ENCODE measurements at places on chromosomes 1 and 21.

DNA sequence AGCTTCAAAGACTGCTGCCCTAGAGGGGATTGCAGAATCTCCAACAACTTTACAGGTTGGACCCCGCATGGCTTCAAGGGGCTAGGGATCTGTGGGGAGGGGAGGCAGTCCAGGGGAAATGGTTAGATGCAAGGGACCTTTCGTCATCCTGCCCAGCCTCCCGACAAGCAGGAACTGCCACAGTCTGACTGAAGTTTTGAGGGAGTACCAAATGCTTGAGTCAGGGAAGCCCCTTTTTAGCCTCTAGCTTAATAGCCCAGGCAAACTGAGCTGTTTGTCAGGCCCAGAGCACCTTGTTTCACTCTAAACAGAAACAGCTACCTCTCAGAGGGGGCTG lies 1.1 kb downstream of the TOR3A start:
- no peak for DNase-seq

DNA sequence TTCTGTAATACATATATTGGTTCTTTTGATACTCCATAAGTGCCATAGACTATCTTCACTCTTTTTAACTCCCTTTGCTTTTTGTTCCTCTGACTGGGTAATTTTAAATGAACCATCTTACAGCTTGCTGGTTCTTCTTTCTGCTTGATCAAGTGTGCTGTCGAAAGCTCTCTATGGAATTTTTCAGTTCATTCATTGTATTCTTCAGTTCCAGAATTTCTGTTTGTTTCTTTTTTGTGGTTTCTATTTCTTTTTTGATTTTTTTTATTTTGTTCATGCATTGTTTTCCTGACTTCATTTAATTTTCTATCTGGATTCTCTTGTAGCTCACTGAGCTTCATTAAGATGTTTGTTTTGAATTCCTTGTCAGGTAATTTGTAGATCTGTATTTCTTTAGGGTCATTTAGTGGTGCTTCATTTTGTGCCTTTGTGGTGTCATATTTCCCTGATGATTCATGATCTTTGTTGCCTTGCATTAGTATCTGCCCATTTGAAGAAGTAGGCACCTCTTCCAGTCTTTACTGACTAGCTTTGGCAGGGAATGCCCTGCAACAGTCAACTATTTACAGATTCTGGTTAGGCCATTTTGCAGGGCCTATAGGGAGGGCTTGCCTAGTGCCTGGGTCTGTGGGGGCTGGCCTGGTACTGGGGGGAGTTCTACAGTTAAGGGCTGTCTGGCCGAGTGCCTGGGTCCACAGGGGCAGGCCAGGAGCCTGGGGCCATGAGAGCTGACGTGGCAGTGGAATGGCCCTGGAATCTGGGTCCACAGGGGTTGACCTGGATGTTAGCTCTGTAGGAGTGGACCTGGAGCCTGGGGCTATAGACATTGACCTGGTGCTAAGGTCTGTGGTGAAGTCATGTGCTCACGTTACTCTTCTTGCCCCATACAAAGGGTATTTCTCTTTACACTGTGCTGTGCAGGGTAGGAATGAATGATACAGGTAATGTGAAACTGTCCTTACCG lies 89.7 kb downstream of the MAGI3 start:
- peak; percentile 12 for DNase-seq

DNA sequence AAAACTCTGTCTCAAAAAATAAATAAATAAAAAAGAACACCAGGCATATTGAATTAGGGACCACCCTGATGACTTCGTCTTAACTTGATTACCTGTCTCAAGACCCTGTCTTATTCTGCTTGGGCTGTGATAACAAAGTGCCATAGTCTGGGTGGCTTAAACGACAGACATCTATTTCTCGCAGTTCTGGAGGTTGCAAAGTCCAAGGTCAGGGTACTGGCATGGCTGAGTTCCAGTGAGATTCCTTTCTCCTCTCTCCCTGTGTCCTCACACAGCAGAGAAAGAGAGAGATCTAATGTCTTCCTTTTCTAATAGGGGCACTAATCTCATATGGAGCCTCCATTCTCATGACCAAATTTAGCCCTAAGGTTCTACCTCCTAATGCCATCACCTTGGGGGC lies 145.6 kb downstream of the HUNK start:
- no peak for DNase-seq

DNA sequence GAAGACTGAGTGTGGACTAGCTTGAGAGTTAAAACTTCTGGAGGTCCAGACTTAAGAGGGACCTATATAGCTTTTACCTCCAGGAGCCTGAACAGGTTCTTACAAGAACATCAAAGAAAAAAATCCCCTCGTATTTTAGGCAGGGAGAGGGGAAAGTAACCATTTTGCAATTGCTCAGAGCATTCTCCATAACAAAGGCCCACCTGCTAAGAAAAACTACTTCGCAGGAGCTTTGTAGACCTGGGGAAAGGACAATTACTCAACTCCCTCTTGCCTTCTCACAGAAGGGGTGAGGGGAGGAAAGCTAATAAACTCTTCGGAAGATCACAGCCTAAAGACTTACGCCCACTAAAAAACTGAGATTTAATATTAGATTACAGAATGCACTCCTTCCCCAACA lies 86.3 kb downstream of the RERE start:
- no peak for DNase-seq

- no peak for DNase-seq
These were observed 155.1 kb downstream of the IGSF21 start for GRCh38 chr1:18262726-18263125.

GRCh38 chr1:240712014-240712731 lies 100.2 kb upstream of the GREM2 start:
- DNase-seq: peak; percentile 62

GRCh38 chr1:25825605-25826004 lies 5.9 kb downstream of the MTFR1L start:
- no peak for DNase-seq

DNA sequence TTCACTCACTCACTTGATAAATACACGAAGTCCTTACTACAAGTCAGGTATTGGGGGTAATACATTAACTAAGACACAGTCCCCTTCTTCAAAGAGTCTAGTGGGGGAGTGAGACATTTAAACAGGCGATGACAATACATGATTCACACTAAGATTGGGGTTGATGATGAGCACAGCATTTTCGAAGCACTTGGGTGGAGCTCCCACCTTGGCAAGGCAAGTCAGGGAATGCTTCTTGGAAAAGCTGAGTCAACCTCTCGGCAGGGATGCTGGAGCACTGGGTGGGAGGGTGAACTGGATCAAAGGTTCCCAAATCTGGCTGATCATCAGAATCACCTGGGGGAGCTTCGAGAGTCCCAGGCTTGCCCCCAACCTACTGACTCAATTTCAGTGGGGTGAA lies 57.9 kb upstream of the ENAH start:
- no peak for DNase-seq

- peak; percentile 93 for DNase-seq
These were observed at the start of gene ATPAF1 for GRCh38 chr1:46667782-46668760. Gene ATPAF1, minus strand, starts transcription at chr1:46668364. Its CDS starts 42 bp downstream, at chr1:46668322.

- no peak for DNase-seq
These were observed 3.4 kb downstream of the EPB41 start for GRCh38 chr1:28917757-28918118.

DNA sequence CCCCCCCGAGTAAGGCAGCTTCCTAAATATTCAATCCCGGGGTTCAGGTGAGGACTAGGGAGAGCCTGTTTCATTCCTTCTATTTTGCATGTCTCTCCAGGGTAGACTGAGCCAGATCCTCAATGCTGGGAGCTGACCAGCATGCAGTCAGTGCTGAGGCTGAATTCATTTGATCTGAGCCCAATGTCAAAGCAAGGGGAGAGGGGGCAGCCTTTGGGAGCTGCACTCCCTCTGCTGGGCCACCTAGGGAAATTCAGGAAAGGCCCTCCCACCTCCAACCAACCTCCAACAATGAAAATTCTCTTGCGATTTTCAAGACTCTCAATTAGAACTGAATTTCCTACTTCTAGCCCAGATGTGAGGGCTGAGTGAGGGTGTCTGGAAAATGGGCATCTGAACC lies 371.2 kb downstream of the NPHP4 start:
- no peak for DNase-seq

DNA sequence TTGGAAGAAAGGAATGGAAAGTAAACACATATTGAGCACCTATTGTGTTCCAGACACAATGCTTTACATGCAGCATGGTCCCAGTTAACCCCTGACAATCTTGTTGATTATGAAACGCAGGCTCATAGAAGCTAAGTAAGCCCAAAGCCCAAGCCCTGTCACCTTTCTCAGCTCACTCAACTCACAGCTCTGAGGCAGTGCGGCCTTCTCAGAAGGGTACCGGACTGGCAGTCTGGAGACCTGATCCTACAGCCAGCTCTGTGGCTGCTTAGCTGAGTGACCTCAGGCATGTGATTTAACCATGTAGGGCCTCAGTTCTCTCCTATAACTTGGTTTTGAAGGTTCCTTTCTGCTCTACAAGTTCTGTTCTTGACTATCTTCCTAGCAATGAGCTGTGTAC lies 464 bp upstream of the RNASEL start:
- DNase-seq: no peak

DNA sequence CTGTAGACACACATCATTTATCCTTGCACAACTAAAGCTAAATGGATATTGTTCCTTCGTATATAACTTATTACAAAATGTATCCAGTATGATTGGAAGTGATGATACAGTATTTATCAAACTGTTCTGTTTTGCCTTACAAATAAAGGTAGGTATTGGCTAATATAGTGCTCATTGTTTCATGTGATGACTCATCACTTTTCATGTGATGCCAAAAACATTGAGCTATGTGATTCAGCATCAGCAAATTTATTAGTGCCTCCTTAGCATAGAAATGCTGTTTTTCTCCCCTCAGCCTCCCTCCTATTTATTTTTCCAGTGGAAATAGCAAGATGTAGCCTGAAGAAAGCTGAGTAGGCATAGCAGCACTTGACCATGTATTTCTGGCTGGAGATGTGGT lies 228.6 kb upstream of the LYPLAL1 start:
- DNase-seq: peak; percentile 76

DNA sequence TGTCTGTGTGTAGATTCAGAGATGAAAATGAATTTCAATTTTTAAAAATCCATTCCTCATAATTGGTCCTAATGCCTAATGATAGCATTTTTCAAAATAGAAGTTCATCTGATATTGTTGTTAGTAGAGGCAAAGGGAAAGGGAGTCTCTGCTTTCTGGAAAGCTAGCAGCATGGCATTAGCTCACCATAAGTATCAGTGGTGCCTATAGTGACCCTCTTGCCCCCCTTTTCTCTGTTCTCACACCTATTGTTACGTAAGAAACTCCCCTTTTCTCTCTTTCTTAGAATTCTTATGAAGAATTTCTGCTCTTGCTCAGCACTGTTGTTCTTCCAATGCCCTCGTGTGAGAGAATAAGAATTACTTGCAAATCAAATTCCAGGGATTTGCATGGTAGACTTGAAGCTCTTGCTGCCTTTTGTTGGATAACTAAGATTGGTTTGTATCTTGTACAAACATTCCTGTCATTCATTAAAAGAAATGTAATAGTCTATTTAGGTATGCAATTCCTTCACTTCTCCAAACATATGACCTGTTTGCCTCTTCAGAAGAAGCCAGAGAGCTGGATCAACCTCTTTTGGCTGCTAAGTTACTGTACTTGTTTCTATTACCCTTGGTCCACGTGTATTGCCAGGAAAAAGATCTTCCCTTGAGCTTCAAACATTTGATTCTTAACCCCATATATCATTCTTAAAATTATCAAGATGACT lies 69.2 kb upstream of the MAGI3 start:
- no peak for DNase-seq

DNA sequence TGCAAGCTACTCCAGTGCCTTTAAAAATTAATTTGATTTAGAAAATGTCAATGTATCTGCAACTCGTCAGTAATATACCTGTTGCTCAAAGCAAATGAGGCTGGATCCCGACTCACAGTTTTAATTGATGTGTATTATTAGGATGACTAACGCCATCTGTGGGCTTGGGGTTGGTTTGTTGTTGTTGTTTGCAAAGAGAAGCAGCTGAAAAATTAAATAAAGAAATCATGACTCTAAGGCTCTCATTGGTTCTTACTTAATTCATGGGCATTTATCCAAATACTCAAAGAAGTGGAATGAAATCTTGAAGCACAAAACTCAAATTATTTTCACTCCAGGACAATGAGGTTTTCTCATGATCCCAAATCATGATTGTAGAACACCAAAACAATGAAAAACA lies 46.4 kb downstream of the SEC16B start:
- no peak for DNase-seq

- DNase-seq: no peak
These were observed 14.6 kb upstream of the CNTN2 start for GRCh38 chr1:205028390-205028789.

DNA sequence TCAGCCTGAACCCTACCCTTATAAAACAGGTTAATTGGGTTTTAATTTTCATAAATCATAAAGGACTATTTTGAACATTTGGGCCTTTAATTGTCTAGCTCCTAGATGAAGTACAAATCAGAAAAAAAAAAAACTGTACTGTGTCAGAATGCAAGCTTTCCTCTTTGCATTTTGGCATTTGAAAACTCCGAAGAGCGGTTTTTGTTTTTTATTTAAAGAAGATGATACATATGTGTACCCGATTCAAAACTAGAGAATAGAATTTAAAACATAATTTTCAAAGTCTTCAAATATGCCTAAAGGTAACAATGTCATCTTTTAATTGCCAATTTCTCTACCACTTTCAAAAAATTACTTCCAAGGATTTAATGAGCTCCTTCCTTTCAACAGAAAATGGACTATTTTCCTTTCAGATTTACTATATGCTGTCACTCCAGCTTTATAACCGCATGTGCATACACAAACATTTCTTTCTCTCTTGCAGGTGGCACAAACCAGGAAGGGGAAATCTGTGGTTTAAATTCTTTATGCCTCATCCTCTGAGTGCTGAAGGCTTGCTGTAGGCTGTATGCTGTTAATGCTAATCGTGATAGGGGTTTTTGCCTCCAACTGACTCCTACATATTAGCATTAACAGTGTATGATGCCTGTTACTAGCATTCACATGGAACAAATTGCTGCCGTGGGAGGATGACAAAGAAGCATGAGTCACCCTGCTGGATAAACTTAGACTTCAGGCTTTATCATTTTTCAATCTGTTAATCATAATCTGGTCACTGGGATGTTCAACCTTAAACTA lies 33.7 kb downstream of the MRPL39 start:
- DNase-seq: peak; percentile 93

GRCh38 chr1:113793878-113794834 lies 18.1 kb downstream of the RSBN1 start:
- no peak for DNase-seq

DNA sequence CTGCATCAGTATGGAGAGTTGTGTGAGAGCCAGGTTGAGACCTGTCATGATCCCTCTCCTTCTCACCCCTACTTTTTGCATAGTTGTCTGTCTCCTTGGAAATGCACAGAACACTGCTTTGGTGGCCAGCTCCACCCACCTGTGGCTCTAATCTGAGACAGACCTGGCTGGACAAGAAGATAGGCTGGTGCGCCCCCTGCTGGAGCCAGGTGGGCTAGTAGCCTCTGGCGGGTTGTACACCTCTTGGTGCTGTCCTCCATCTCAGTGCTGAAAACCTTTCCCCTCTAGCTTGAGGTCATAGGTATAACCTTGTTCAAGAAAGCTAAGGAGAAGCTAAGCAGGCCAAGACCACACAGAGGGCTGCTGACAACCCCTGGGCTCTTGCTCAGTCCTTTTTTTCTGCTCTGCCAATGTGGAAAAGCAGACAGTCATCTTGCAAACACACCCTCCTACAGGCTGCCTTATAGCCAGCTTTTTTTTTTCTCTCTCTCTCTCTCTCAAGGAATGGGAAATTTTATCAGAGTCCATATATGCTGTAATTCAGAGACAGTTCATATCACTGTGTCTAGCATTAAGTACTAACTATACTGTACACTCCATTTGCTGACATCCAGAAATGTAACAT lies 58.8 kb upstream of the SPATA6 start:
- peak; percentile 39 for DNase-seq

- DNase-seq: no peak
These were observed 202.4 kb downstream of the HMCN1 start for GRCh38 chr1:185936641-185937040.

GRCh38 chr21:42346866-42347600 lies 3.8 kb downstream of the TFF2 start:
- DNase-seq: no peak
